Right kidney (tissue), 9 donors: ENCODE measurements at places on chromosomes 7 and 10.

GRCh38 chr10:50788951-50789945, 49.5 kb downstream of the ASAH2B start:
- no peak for DNase-seq

DNA sequence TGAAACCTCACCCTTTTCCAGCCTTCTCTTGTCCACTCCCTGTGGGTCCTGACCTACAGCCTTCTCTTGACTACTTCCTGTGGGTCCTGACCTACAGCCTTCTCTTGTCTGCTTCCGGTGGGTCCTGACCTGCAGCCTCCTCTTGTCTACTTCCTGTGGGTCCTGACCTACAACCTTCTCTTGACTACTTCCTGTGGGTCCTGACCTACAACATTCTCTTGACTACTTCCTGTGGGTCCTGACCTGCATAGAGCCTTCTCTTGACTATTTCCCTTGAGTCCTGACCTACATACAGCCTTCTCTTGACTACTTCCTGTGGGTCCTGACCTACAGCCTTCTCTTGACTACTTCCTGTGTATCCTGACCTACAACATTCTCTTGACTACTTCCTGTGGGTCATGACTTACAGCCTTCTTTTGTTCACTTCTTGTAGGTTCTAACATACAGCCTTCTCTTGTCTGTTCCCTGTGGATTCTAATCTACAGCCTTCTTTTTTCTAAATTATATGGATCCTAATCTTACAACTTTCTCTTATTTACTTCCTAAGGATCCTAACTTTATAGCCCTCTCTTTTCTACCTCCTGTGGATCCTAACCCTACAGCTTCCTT, 36.5 kb downstream of the C10orf71 start:
- no peak for DNase-seq

DNA sequence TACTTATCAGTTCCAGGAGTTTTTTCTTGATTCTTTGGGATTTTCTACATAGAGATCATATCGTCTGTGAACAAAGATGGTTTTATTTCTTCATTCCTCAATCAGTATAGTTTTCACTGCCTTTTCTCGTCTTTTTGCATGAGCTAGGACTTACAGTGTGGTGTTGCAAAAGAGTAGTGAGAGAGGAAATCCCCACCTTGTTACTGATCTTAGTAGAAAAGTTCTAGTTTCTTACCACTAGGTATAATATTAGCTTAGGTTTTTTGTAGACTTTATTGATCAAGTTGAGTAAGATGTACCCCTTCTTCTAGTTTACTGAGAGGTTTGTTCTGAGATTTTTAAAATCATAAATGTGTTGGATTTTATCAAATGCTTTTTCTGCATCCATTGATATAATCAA, 123.3 kb downstream of the TMEM26 start:
- no peak for DNase-seq

DNA sequence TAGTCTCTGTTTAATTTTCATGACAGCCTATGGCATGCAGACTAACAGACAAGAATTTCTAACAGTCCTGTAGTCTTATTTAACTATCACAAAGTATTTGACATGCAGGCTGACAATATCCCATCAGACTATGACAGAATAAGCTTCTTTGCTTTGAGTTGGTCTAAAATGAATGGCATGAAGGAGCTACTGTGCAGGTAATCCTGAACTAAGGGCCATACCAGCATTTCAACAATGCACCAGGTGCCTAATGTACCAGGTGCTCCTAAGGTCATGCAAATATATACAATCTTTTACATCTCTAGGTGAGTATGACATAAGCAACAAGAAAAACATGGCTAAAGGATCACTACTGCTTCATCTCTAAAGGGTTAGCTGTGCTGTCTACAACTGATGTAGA, 13.6 kb upstream of the MSS51 start:
- DNase-seq, result no peak

DNA sequence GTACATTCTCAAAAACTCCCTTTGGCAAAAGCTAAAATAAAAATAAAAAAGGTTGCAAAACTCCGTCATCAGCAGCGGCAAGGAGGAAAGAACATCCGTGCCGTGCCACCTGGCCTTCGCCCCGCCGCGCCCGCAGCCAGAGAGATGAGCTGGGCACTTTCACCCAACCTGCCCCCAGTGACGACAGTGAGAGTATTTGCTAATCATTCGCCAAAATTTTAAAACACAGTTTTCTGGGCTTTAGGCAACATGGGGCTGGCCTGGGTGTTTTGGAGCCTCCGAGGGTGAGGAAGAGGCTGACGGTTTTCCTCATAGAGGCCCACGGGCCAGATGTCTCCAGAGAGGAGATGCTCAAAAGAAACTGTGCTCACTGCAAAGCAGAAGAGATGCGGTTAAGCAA, 128.2 kb downstream of the PRKAG2 start:
- DNase-seq, result no peak
